ENCODE measurements at places on chromosomes 16 and 17.
A peak's percentile ranks its signal among the peaks of the same experiment; 100 is the strongest.

- peak; percentile 33 for DNase-seq
These were observed 99.4 kb downstream of the CYLD start for GRCh38 chr16:50841081-50841886.

DNA sequence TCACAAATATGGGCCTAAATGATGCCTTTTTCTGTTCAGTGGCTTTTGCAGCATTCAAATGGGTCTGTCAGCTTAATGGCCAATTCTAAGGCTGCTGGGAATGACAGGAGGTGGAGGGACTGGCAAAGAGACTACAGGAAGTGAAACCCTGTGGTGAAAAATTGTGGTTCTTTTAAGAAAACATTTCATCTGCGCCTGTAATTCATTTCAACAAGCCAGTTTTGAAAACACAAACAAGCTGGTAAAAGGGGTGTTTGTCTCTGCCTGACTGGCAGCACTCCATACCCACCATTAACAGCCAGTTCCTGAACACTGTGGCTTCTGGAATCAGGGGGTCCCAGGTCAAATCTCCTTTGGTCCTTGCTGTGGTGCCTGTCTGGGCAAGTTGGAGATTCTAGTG is 3.6 kb upstream of the KDM8 start:
- DNase-seq, result no peak

- no peak for DNase-seq
These were observed 33.4 kb downstream of the PSME3IP1 start for GRCh38 chr16:57152096-57153093.

DNA sequence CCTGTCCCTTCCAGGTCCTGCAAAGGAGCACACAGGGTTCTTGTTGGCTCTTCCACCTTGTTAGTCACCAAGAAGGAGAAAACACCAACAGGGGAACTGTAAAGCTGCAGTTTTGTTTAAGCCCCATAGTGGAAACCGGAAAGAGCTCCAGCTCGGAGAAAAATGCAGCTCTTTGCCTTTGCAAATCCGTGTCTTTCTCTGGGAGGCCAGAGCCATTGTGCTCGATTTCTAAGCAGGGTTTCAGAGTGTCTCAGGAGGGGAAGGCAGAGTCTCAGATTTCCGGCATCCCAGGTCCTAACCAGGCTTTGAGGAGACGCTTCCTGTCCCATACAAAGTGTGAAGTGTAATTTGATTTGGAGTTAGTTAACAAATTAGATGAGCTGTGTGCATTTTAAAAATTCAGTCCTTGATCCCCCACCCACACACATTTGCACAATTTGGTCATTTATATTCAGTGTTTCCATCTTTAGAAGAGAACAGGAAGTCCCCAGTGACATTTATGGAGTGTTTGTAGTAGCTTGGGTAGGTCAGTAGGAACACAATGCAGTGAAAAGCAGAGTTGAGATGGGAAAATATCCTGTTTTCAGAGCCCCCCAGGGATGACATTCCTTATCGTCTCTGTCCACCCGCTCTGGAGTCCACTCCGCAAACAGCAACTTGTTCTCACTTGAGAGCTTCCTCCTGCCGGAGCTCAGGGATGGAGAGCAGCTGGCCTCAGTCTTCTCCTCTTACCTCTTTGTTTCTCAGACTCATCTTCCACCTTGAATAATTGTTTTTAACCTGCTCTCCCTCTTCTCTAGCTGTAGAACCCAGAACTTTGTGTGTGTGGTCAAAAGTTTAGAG is 331.9 kb downstream of the SEC14L1 start:
- no peak for DNase-seq

DNA sequence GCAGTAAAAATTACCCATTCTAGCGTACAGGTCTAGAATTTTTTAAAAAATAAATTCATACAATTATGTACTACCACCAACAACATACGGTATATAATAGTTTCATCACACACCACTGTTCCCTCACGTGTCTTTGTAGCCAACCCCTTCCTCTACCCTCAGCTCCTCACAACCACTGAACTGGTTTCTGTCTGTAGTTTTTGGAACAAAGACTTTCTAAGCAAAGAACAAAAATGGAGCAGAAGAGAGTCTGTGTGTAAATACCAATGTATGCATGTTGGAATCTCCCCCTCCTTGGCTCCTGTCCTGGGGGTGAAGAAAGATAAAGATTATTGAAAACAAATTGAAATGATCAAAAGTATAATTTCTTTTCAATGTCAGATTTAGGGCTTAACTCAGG is 31.9 kb upstream of the CCR7 start:
- DNase-seq, result no peak

- no peak for DNase-seq
These were observed 58.4 kb downstream of the ELAC2 start for GRCh38 chr17:12959441-12959840.

DNA sequence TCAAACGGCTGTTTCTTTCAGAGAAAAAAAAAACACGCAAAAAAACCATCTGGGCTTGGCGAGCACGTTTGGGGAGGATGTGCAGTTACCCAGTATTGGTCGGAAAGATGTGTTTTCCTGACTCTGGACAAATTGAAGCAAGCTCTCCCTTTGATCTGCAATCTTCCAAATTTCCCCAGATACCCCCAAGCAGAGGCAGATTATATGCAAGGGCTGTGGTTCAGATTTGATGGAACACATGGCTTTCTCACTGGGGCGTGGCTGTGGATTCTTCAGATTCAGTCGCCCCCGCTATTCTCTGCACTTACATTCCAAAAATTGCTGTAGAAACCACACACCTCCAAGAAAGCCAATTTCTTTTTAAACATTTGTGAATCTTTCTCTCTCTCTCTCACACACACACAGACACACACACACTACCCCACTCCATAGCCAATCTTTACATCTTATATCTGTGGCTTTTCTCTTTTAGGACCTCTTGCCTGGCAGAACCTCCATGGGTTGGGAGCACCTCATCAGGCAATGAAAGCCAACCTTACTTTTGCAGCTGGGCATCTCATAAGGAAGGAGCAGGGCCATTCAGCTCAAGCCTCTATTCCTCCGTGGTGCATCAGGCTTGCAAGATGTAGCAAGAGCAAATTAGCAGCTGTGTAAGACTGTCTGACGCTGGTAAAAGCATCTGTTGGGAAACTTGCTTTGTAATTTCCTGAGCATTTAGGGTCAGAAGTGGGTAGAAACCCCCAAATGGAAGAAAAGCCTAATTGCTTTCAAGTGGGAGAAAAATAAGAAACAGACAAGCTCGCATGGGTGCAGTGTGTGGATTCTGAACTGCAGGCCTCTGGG is 103.9 kb upstream of the FAM20A start:
- DNase-seq, result no peak

GRCh38 chr16:8053437-8053836 is 536.9 kb downstream of the TMEM114 start:
- DNase-seq, result no peak

- DNase-seq, result peak; percentile 21
These were observed 7.2 kb upstream of the KRT36 start for GRCh38 chr17:41496803-41497484.

DNA sequence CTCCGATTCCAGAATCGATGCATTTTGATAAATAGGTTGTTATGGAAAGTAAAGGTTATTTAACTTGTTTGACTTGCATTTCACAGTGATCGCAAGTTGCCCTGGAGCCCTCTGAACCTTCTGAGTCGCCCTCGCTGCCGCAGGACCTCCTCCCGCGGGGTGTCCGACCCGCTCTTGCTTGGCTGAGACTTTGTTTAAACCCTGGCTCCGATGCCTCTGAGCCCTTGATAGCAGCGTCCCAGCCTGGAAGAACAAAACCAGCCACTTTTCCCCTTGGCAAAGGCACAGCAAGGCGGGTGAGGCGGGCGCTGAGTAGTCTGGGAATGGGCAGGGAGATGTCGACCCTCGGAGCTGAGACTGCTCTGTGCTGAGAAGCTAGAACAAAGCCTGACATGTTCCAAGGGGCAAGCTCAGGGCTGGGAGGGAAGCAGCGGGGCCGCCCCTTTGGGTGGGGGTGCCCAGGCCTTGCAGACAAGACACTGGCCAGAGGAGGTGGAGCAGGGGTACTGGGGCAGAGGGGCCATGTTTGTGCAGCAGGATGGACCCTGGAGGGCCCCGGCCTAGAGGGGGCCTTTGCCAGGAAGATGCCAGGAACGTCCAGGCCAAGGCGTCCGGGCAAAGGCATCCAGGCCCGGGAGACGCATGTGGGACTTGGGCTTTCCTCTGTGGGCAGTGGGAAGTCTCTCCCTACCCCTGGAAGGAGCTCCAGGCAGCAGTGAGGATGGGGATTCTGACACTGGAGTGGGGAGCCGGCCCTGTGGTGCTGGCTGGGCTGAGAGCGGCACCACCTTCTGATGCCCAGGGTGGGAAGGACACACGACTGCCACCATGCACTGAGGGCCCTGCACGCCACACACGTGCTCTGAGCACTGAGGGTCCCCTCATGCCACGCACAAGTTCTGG is 30.3 kb upstream of the CDH15 start:
- no peak for DNase-seq

DNA sequence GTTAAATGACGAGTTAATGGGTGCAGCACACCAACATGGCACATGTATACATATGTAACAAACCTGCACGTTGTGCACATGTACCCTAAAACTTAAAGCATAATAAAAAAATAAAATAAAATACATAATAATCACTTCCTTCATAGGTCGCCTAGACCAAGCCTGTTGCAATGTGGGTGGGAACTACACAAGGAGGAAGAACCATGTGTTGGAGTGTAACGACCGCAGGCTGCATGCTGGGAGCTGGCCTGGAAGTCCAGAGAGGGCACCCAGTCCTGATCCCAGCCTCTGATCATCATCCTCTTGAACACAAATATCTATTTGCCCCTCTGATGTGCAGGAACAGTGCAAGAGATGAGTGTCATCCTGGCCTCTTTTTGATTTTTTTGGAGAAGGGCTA is 224.7 kb upstream of the ASIC2 start:
- no peak for DNase-seq

GRCh38 chr16:78988361-78988969 is 612.1 kb downstream of the MAF start:
- DNase-seq, result no peak

GRCh38 chr17:1792495-1793446 is 30.9 kb downstream of the SERPINF1 start:
- no peak for DNase-seq

- DNase-seq, result peak; percentile 55
These were observed 34.7 kb downstream of the MYO18A start for GRCh38 chr17:29145289-29146073.

DNA sequence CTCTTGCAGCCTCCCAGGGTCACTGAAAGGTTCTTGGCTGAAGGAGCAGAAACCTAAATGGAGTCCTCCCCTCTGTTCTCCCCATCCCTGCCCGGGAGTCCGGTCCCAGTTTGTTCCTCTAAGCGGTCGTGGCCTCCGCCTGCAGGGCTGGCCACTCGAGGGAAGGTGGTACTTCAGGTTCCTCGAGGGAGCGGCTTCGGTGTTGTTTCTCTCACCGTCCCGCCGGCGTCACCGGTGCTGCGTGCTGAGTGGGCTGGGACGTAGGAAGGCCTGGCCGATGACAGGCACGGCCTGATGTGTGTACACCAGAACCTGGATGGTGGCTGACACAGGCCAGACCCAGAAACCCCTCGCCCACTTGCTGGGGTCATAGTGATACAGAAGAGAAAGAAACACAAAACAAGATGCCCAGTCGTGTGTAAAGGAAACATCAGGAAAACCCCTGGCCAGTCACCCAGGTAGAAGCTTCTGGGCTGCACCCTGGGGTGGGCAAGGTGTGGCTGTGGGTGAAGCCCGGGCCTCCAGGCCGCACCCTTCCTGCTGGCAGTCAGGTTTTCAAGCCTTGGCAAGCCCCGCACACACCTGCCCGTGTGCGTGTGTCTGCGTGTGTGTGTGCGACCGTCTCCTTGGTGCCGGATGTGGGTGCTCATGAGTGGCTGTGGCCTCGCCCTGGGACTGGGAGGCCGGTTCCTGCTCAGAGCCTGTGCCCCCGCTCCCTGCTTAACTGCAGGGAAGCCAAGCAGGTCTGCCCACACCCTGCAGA is 52.0 kb downstream of the BAIAP2 start:
- DNase-seq, result no peak

DNA sequence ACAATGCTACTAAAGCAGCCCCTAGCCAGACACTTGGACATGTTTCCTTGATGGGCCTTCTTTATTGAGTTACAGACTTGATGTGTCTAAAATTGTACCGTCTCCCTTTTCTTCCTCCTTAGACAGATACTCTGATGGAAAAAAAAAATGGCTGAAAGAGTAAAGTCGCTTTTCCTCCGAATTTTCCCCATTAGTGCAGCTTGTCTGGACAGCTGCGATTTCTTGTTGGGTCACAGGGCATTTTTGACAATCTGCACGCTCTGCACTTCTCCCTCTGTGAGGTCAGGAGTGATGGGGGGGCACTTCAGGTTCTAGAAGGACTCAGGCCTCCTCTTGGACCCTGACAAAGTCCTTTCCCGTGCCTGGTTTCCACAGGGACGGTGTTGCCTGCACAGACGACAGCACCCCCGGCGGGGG is 968 bp upstream of the PRKAR1A start:
- DNase-seq, result no peak

GRCh38 chr16:28876973-28877654 is 1.2 kb upstream of the ATP2A1 start:
- DNase-seq, result no peak

GRCh38 chr17:78599419-78599818 is 22.2 kb upstream of the DNAH17 start:
- DNase-seq, result no peak

DNA sequence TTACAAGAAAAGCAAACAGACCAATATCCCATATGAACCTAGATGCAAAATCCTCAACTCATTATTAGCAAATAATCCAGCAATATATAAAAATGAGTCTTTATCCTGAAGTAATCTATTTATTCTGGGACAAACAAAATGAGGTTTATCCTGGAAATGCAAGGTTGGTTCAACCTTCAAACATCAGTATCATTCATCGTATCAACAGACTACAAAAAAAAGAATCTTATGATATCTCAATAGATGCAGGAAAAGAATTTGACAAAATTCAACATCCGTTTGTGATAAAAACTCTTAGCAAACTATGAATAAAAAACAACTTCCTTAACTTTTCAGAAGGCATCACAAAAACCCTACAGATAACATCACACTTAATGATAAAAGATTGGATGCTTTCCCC is 18.4 kb upstream of the BAIAP2 start:
- no peak for DNase-seq

DNA sequence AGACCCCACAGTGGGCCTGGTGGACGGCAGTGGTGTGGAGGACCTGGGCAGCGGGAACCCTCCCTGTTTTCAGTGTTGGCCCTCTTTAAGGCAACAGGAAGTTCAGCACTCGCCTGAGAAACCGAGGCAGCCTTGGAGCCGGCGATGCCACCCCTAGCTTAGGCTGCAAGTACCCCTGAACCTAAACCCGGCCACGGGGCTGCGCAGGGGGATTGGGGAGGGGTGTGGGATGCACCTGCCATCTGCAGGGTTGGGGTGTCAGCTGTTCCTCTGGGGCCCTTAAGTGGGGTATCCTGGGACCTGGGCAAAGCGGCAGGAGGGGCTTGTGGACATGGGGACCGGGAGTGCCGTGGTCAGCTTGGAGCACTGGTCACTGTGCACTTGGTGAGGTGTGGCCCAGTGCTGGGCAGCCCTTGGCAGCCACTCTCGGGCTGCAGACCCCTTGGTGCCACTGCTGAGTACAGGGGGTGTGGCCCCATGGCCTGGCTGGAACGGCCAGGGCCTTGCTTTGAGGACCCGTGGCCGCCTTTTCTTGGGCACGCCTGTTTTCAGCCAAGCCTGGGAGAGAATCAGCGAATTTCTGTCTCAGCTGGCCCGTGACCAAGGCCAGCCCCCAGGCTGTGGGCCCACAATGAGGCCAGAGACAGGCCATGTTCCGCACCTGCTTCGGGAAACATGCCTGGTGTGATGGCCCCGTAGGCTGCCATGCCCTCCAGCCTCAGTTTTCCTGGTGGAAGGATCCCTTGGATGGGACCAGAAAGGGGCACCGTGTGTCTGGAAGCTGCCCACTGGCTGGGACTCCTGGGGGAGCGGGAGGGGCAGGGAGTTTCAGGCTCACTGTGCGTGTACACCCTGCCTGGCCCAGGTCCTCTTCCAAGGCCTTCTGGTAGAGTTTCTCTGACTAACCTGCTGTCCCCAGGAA is 4.1 kb upstream of the SLC25A10 start:
- DNase-seq, result no peak

Data from stimulated activated CD4-positive, alpha-beta T cell treated with anti-CD3 and anti-CD28 coated beads, Interleukin-4, amount 100 ng/mL, for 4 hours (primary cell).